Aorta (tissue), 5 donors: ENCODE measurements at places on chromosomes 1 and 21.
A peak's percentile ranks its signal among the peaks of the same experiment; 100 is the strongest.

GRCh38 chr1:66446261-66447001 lies 87.5 kb upstream of the SGIP1 start:
- no peak for DNase-seq

DNA sequence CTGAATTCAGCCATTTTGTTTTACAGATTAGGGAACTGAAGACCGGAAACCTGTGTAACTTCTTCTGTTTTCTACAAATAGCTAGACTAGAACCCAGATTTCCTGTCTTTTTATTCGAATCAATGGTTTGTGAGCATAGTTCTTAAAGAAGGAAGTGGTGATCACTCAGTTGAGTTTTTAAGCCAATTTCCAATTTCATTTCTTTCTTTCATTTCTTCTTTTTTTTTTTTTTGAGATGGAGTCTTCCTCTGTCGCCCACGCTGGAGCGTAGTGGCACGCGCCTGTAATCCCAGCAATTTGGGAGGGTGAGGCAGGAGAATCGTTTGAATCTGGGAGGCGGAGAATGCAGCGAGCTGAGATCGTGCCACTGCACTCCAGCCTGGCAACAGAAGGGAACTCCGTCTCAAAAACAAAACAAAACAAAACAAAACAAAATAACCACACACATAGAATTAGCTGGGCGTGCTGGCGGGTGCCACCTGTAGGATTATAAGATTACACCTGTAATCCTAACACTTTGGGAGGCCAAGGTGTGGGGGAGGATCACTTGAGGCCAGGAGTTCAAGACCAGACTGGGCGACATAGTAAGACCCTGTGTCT lies 3.0 kb upstream of the MDM4 start:
- DNase-seq, result peak; percentile 78

DNA sequence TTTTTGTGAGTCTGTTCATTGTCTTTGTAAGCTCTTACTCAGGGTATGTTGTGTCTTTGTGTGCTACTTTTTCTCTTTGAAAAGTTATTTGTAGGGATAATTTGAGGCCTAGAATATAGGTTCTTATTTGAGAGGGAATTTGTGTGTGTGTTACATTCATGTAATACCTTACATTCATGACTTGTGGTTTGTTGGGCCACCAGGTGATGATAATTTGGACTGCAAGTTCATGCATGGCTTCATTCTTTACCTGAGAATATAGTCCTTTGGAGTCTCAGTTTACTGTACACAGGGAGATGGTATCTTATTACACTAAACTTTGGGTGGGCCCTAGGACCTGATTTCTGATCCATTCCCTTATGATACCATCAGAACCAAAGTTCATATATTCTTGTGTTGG lies 51.8 kb upstream of the FASLG start:
- DNase-seq, result no peak

DNA sequence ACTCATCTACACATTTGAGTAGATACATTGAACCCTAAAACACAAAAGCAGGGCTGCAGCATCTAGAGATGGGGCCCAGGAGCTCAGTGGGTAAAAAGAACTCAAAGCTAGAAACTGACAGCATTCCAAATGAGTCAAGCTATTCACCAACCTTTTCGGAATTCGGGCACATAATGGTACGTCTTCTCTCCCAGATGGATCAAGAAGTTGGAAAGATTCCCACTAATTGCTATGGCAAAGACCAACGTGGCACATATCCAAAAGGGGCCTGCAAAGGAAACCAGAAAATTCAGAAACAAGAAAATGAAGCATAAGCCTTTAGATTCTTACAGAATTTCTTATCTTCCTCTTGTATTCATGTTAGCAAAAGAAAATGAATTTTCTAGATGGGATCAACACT lies 18.4 kb downstream of the YIPF1 start:
- no peak for DNase-seq

DNA sequence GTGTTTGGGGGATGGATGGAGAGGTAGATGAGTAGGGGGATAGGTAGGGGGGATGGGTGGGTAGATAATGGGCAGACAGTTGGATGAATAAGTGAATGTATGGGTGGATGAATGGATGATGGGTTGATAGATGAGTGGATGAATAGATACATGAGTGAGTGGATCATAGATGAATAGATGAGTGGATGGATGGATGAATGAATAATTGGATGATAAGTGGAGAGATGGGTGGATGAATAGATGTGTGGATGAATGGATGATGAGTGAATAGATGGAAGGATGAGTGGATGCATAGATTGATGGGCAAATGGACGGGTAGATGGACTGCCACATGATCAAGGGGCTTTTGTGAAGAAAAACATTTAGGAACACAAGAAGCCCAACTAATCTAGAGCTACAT lies 133.3 kb upstream of the F3 start:
- no peak for DNase-seq

- DNase-seq, result no peak
Measured at GRCh38 chr1:182756423-182756822, 33.1 kb upstream of the NPL start.

DNA sequence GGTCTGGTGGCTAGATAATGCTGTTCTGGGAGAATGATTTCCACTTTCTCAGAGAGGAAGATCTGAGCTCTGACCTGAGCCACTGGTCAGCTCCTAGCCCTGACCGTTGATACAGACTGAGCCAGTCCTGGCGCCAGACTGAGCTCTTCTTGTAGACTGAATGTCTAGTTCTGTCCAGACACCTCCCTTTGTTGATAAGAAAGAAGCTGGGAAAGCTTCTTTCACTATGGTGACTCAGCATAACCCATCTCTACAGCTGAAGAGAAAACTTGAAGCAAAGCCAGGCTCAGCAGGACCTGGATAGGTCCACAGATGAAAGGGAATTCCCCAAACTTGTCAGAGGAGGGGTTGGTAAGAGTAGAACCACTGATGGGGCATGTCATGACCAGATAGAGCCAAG lies 9.9 kb upstream of the TRABD2B start:
- no peak for DNase-seq

- no peak for DNase-seq
Measured at GRCh38 chr1:169465281-169465680, 20.5 kb downstream of the SLC19A2 start.

- no peak for DNase-seq
Measured at GRCh38 chr1:92502247-92502646, 15.5 kb upstream of the GFI1 start.

- no peak for DNase-seq
Measured at GRCh38 chr1:76023669-76024435, 50.7 kb upstream of the ST6GALNAC3 start.

- DNase-seq, result no peak
Measured at GRCh38 chr21:31879241-31879650, 6.4 kb downstream of the HUNK start.

DNA sequence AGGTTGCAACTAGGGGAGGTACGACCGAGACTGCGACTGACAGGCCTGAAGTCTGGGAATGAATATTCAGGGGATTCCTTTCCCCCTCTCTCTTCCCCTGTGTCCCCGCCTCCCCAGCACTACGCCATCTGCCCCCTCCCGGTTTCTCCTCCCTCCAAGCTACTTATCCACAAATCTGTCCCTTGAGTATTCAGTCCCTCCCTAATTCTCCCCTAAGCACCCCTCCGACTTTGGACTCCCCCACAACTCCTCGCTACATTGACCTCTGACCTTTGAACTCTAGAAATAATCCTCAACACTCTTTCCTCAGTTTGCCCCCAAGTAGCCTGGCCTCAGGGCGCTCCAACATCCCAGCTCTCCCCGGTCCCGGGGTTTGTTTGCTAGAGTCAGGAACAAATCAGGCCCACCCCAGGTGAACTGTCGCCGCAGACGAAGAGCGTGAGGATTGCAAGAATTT lies 393 bp downstream of the LYSMD1 start:
- peak; percentile 83 for DNase-seq

DNA sequence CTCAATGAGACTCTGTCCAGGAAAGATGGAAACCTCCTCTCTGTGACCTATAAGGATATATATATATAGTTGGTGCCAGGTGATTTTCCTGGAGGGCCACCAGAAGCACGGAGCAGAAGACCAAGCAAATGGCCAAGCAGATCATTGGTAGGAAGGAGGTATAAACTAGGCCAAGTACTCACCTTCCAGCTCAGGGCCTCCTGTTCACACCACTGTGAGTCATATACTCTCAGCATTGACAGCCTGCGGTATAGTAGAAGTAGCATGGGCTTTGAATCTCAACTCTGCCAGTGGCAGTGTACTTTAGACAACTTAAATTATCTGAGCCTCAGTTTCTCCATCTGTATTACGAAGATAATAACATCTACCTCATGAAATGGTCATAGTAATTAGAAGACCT lies 15.4 kb downstream of the IL12RB2 start:
- DNase-seq, result no peak

GRCh38 chr1:78009276-78009675 lies 4.5 kb downstream of the DNAJB4 start:
- DNase-seq, result no peak

- DNase-seq, result no peak
Measured at GRCh38 chr1:157103268-157103667, 3.7 kb upstream of the ETV3L start.

DNA sequence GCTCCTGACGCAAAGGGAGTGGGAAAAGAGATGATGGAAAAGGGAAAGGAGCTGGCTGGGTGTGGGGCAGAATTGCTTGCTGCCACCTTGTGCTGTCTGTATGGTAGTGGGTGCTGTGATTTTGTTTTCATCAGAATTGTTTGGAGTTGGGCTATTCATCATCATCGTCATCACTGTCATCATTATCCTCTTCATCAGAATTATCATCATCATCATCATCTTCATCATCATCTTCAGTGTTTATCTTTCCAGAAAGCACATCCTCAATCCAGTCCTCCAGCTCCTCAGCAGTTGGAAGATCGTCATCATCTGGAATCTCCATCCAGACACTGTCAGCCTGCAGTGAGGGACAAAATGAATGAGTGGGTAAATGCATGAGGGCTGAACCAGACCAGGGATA lies 59.3 kb downstream of the VANGL1 start:
- no peak for DNase-seq

GRCh38 chr1:227234998-227235405 lies 83.3 kb downstream of the CDC42BPA start:
- DNase-seq, result no peak

DNA sequence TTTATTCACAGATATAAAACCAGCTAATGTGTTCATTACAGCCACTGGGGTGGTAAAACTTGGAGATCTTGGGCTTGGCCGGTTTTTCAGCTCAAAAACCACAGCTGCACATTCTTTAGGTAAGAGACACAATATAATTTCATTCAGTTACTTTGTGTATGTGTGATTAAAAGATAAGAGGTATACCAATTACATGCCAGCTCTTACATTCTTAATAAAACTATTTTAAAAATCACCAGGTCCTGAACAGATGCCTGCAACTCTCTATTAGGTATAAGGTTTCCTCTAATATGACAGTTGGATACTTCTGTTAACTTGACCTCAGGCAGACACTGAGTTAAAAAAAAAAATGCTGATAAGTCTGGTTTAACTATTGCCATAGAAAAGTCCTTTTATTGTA lies 122.1 kb downstream of the NEK7 start:
- no peak for DNase-seq

- no peak for DNase-seq
Measured at GRCh38 chr1:244140420-244140819, 89.3 kb downstream of the ZBTB18 start.

DNA sequence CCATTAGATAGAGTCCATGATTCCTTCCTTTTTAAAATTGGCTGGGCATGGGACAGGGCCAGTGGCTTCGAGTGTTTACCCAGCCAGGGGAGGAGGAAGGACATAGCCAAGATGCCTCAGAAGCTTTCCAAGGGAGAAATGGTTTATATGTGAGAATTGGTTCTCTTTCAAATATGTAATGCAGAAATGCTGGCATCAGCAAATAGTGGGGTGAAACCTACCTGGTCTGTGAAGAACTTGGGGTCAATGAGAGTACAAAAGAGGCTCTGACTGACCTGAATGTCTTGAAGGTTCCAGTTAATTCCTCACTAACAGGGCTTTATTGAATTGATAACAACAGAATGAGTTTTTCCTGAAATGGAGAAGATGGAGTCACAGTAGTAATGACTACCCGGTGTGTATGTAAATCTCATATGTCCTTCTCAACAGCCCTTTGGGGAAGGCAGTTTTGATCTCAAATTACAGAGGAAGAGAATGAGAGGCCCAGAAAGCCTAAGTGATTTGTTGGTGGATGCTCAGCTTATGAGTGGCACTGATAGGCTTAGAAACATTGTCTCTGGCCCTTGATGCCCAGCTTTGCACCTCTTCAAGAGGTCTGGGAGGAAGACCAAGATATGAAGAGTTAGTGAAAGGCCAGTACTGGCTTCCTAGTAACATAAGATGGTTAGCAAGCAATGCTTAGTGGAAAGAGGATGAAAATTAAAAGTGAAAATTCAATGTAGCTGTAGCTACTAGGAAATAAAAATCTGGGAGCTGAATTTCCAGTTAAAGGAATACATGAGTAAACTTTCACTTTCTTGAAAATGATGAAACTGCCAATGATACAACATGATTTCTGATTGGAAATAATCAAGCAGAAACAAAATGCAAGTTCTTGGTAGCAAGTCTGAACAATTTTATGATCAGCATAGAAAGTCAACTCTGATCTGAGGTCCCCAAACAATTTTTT lies 2.7 kb downstream of the ATF3 start:
- DNase-seq, result no peak

- DNase-seq, result no peak
Measured at GRCh38 chr1:117572546-117572945, 33.3 kb upstream of the TENT5C start.

- no peak for DNase-seq
Measured at GRCh38 chr1:96424877-96425276, 296.7 kb upstream of the PTBP2 start.

- DNase-seq, result no peak
Measured at GRCh38 chr1:210363119-210363518, 34.4 kb downstream of the HHAT start.

GRCh38 chr1:244865028-244865371 lies 657 bp upstream of the HNRNPU start:
- no peak for DNase-seq
